ENCODE measurements at places on chromosomes 6 and 20.

DNA sequence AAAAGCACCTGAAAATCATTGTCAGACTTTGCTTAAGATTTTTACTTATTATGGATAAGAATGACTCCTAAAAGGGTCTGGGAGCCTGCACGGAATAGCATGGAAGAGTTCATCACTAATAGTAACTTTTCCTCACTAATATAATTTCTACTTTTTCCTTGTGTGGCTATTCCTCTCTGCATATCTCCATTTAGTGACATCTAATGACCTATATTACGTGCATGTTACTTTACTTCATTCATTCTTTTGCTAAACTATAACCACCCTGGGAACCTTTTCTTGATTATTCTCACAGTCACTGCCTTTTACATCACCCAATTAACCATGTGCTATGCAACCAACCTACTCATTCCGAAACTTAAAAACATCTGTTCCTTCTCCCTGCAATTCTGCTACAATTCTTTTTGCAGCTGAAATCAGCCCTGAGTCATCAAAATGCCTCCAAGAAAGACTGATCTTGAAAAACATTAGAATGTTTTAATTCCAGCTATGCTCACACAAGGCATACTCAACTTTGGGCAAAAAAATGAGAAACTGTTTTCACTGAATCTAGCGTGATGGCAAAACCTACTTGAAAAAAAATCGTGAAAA lies 313.3 kb downstream of the RNGTT start:
- DNase-seq, result peak; percentile 85

DNA sequence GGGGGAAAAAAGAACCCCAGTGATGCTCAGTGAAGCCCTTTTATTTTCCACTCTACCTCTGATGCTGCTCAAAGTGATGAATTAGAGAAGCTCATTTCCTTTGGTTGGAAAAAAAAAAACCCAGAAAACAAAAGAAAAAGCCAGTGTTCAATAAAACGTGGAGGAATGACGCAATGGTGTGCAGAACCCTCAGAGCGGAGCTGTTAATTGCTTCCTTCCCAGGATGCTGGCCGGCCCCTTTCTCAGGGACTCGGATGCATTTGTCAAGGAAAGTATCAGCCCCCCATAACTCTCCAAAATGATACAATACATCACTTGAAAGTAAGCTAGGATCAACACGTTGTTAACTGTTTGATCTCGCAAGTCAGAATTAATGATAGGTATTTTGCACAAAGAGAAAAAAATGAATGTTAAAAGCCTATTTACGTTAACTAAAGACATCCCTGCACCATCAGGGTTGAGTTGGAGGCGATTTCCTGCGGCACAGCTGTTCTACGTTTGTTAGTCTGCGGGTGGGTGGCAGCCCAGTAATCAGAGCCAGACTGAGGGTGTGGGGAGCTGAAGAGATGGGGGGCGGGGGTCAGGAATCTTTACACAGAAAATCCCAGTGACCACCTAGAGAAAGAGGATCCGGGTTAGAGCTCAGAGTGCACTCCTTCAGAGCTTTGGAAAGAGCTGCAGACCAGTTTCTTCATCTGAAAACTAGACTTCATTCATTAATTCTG lies 132.4 kb downstream of the BMP7 start:
- DNase-seq, result no peak

GRCh38 chr6:52059821-52060220 lies 27.6 kb downstream of the PKHD1 start:
- no peak for DNase-seq

DNA sequence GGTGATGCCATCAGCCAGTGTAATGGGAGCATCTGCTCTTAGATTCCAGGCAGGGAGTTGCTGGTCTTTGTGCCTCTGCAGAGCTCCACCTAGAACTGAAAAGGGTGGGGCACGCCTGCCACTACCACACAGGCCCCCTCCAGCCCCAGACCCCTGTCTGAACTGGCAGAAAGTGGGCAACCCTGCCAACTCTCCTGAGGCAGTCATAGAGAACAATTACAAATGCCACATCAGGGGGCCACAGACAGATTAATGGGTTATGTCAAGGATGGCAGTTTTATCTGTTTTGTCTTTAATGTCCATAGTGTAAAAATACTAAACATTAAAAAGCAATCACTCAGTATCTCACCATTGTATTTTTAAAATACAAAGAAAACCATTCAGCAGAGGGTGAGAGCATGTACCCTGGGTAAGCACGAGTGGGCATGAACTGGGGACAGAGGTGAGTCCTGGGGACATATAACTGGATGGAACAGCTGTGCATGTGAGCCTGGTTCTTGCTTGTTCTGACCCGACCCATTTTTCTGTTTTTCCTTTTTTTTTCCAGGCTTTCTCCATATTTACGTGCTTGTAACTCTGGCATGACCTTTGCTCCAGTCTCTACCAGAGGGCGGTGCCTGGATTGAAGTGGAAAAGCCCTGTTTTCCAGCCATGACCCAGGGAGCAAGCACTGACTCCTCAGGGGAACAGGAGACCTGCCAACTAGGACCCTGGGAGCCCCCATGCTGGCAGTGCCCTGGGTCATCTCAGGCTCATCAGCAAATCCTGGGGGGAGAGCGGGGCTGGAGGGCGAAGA lies 8.2 kb downstream of the TRAF3IP2 start:
- DNase-seq, result no peak

- peak; percentile 84 for DNase-seq
These were observed 48.9 kb downstream of the CNBD2 start for GRCh38 chr20:36017048-36017951.

DNA sequence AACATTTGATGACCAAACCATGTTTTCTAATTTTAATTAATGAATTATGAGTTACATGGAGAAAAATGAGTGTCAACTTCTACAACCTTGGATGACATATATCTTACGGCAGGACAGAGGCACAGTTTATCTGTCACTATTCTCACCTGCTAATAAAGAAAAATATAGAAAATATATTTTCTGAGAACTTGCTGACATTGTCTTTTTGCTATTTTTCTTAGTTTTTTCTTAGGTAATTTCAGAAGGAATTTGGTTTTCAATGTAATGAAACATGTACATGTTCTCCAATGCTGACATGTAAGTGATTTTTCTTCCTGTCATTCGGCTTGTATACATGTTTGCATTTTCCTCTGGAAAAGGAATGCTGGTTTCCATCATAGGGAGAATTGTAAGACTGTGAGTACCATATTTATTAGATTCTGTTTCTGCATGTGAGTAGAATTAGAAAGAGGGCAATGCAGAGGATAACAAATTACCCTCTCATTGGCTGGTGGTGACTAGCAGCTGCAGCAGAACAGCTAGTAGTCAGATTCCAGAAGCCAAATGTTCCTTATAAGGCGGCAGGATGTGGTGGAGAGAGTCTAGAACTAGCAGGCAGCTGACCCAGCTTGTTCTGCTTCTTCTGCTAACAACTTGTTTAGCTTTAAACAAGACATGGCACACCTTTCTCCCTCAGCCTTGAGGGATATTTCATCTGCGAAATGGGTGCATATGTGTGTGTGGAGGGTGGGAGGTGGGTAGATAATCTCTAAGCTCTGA lies 132.8 kb upstream of the SPACA1 start:
- DNase-seq, result no peak

GRCh38 chr20:23331450-23332350 lies 18.9 kb upstream of the NXT1 start:
- peak; percentile 40 for DNase-seq

- DNase-seq, result no peak
These were observed 123.3 kb downstream of the ZFAND3 start for GRCh38 chr6:37942606-37943376.

- no peak for DNase-seq
These were observed 146.0 kb upstream of the PTPRK start for GRCh38 chr6:128666405-128666804.

GRCh38 chr20:14801591-14802325 lies 464.3 kb upstream of the FLRT3 start:
- DNase-seq, result no peak

GRCh38 chr6:105453968-105454367 lies 51.1 kb upstream of the PREP start:
- DNase-seq, result no peak

- DNase-seq, result no peak
These were observed 95.7 kb downstream of the LYRM2 start for GRCh38 chr6:89542866-89543265.

DNA sequence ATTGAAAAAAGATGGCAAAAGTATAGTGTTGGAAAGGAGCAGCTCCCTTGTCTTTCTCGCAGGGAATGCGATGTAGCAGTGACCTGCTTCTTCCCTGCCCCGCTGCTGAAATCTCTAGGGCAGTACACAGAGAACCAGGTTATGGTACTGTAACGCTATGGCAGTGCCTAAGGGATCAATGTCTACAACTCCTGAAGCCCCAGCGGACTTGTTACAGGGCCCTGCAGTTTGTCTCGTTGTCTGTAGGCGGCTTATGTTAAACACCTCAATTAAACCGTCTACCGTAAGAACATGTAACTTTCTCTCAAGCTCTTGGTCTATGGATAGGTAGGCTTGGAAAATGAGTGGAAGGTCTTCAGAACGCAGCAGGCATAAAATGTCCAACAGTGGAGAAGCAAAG lies 44.8 kb upstream of the SLC17A4 start:
- no peak for DNase-seq

DNA sequence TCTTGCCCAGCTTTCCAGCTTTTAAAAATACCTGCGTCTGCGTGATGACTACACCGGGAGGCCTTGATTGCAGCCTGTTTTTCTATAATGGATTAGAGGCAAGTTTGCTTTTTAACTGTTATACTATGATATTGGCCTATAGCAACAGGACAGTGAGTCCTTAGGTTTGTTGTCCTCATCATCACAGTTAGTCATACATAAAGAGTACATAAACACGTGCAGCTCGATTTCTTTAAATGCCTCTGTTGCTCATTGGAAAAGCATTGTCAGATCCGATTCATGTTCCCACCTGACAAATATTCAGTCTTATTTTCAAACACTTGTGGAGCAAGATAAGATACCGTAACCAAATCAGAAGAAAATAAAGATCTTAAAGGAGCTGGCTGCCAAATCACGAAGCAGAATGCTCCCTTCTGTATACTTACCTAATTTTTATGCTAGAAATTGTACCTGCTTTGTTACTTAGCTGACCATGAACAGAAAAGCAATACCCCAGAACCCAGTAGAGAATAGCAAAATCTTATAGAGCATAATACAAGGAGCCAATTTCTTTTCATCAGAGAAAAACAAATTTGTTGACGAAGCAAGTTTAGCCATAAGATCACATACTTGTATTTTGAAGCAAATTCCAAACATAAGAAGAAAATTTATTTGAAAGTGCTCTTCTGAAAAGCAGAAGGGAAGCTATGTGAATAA lies 100.4 kb downstream of the TMEM200A start:
- no peak for DNase-seq

DNA sequence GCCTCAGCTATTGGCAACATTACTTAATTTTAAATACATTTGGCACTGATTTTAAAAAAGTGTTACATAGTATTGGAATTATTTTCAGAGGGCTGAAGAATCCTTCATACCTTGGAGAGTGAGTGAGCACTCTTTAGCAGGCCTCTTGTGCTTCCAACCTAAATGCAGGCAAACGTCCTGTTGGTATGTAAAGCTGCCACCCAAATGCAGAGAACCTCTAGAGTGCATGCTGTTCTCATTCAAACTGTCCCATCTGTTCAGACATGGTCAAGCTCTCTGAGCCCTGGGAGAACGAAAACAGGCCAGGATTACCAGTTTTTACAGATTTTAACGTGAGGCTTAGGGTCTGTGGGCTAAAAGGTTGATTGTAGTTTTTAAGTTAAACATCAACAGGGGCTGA lies 378.0 kb upstream of the FLRT3 start:
- no peak for DNase-seq

GRCh38 chr6:44737829-44738528 lies 350.5 kb downstream of the CDC5L start:
- DNase-seq, result no peak

GRCh38 chr20:47317127-47317895 lies 39.2 kb downstream of the ZMYND8 start:
- peak; percentile 91 for DNase-seq

- DNase-seq, result peak; percentile 46
These were observed 9.4 kb upstream of the TMEM14A start for GRCh38 chr6:52661551-52661950.

GRCh38 chr6:12645941-12646340 lies 70.6 kb upstream of the PHACTR1 start:
- no peak for DNase-seq
